NCI-H524 treated with DMSO at 0.1 percent for 48 hours (cell line): ENCODE measurements at places on chromosomes 4 and X.

DNA sequence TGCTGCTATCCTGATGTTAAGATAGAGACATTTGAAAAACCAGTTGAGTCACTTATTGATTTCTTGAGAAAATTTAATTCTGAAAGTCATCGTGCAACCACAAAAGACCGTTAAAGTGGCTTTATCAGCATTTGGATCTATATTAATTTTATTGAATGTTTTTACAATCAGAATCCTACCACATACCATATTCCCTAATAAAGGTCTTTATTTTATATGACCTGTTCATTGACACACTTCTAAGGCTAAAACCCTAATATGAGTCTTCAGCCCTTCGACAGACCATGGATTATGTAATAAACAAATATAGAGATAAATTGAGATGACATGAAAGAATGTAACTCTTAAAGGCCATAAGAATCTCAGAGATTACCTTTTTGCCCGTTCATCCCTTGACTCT is 68.1 kb downstream of the BANK1 start:
- no peak for DNase-seq

- no peak for DNase-seq
Observed at GRCh38 chr4:176123710-176124407, 58.2 kb downstream of the WDR17 start.

DNA sequence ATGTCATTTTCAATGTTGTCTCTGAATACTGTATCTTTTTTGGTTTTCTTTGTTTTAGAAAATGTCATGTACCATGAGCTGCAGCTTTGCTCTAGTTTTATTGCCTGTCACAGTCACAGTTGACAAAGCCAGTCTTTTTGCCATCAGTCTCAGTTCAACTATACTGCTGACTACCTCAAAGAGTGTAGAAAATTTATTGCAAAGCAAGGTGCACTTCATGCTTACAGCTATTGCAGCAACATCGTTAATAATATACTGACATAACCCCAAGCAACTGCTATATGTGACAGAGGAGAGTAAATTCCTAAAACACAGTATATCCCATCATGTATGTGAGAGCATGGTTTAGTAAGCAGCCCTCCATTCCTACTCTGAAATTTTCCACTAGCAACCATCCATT is 2022.3 kb downstream of the ARAP2 start:
- DNase-seq = no peak

GRCh38 chr4:19348746-19349145 is 903.0 kb upstream of the SLIT2 start:
- DNase-seq = no peak
